ENCODE measurements at places on chromosomes 1 and 21. TPM values are rescaled to one million over a fixed set of nuclear protein-coding genes. Genes with fewer than 3 reads are reported as not detected.

- DNase-seq: peak; percentile 84
Observed at GRCh38 chr1:234486858-234487840, 8.2 kb upstream of the TARBP1 start.

DNA sequence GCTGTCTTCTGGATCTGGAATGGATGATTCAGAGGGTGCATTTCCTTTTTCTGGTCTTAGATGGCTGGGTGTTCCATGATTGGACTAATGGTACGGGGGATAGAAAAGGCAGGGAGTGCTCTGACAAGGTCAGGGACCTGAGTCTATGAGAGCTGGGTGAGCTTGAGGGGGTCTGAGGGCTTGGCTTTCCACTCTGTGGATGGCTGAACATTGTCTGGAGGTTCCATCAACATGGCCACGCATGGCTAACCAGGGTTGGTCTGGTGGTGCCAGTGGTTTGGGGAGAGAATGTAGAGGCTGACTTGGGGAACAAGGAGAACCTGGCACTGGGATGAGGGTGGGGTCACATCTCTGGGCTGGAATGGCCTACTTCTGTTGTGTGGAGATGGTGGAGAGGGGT, 41.5 kb upstream of the TSPAN2 start:
- no peak for DNase-seq

GRCh38 chr1:9865724-9866123, 42.0 kb upstream of the CLSTN1 start:
- no peak for DNase-seq

GRCh38 chr21:44427241-44428120, 27.8 kb upstream of the LRRC3 start:
- DNase-seq: no peak

- DNase-seq: peak; percentile 45
Observed at GRCh38 chr1:244665771-244666217, 12.9 kb downstream of the DESI2 start.

- DNase-seq: no peak
Observed at GRCh38 chr1:7596126-7596965, 174.8 kb upstream of the VAMP3 start.

DNA sequence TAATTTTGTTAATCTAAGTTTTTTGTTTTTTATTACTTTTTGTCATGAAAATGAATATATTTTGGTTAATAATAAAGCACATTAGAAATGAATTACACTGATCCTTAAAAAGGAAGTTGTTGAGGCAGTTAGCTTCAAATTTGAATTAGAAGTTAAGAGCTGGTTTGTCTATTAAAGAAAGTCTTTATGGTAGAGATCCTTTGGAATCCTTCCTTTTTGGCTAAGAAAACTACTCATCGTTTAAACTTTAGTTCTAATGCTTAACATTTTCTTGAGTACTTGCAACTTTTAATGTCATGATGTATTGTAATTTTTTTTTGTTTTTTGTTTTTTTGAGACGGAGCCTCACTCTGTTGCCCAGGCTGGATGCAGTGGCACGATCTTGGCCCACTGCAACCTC, 2.4 kb downstream of the PTBP2 start:
- no peak for DNase-seq

- no peak for DNase-seq
Observed at GRCh38 chr1:6475381-6476133, 9.6 kb upstream of the TNFRSF25 start.

- DNase-seq: no peak
Observed at GRCh38 chr1:82485591-82486369, 685.0 kb downstream of the ADGRL2 start.

GRCh38 chr1:226990133-226990716, 50.1 kb downstream of the COQ8A start:
- no peak for DNase-seq

Gene SYNJ1
- total RNA-seq: 8.3 TPM

Gene RIPK4
- under 0.01 TPM for total RNA-seq

Gene ANKRD34A
- 0.56 TPM for total RNA-seq

Gene HLCS
- total RNA-seq: 21.0 TPM

Gene LIN28A
- total RNA-seq: not detected
